ENCODE measurements at places on chromosomes 1 and 21. TPM values are rescaled to one million over a fixed set of nuclear protein-coding genes. Genes with fewer than 3 reads are reported as not detected.

SPATA45 gene
- total RNA-seq = not detected

KRTAP13-1 gene
- not detected for total RNA-seq

TCP10L gene
- total RNA-seq = 0.29 TPM

AKR1A1 gene
- 117 TPM for total RNA-seq

SYT6 gene
- not detected for total RNA-seq

GSTM4 gene
- total RNA-seq = 53.8 TPM

GABRD gene
- 0.78 TPM for total RNA-seq

CFAP126 gene
- not detected for total RNA-seq

F5 gene
- 2.5 TPM for total RNA-seq

DCST1 gene
- 0.24 TPM for total RNA-seq

MATN1 gene
- total RNA-seq = not detected

SH3BGR gene
- 9.7 TPM for total RNA-seq

TRIM46 gene
- total RNA-seq = 0.45 TPM

AQP10 gene
- not detected for total RNA-seq

MDM4 gene
- total RNA-seq = 85.1 TPM

CCDC24 gene
- total RNA-seq = 13.0 TPM

RHCE gene
- total RNA-seq = 0.33 TPM

SLC1A7 gene
- not detected for total RNA-seq

All from thyroid gland (tissue), 4 donors.